ENCODE measurements at places on chromosomes 11 and 22. TPM values are rescaled to one million over a fixed set of nuclear protein-coding genes. Genes with fewer than 3 reads are reported as not detected.

Gene EFCAB6
- polyA plus RNA-seq: 1.0 TPM

Gene FJX1
- 7.1 TPM for polyA plus RNA-seq

Gene C11orf21
- polyA plus RNA-seq: not detected

Gene CAVIN3
- polyA plus RNA-seq: 50.9 TPM

Gene SMIM35
- polyA plus RNA-seq: not detected

DNA sequence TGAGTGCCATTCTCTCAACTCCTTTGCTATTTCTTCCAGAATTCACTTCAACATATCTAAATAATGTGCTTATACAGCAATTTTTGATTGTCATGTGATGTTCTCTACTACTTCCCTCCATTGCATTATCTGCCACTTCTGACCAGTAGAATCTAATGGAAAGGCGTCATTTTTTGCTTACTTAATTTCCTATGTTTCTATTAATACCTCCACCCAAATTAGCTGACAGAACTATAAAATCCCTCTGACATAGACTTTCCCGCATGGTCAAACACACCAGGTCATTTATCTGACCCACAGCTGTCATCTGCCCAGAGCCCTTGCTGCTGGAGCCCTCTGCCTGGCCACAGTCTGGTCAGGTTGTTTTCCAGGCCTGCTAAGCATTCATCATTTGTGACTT lies 258.6 kb upstream of the NARS2 start:
- DNase-seq: no peak

DNA sequence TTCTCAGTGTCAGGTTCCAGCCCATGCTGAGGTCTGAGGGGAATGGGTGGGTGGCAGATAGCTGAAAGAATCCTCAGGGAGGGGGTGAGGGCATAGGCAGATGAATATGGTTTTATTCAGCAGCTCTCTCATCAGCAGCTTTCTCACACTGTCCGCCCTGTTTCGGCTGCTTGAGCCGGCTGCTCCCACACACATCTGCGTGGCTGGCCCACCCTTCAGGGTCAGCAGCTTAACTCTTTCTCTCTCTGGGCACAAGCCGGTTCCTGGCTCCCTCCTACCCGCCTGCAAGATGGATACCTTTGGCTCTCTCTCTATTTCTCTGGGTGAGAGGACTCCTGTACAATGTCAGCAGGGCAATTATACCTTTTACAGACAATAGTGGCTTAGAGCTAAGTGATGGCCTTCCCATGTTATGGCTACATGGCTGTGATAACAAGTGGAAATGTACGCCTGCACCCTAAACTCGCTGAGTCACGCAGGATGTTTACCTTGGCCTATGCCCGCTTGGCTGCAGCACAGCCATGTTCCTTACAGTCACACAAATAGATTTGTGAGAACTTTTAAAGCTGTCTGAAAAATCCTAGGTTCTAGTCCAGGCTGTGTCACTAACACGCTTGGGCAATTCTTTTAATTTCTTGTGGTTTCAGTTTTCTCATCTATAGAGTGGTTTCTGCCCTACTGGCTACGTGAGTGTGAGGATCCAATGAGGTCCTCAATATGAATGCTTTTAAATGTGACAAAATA lies 4.1 kb downstream of the MMP20 start:
- peak; percentile 81 for DNase-seq

- peak; percentile 31 for DNase-seq
These were observed 712 bp upstream of the SLC2A11 start for GRCh38 chr22:23856721-23857605.

GRCh38 chr11:78564490-78565467 lies 9.9 kb downstream of the NARS2 start:
- peak; percentile 82 for DNase-seq

- no peak for DNase-seq
These were observed 2.0 kb downstream of the USH1C start for GRCh38 chr11:17542249-17542648.

DNA sequence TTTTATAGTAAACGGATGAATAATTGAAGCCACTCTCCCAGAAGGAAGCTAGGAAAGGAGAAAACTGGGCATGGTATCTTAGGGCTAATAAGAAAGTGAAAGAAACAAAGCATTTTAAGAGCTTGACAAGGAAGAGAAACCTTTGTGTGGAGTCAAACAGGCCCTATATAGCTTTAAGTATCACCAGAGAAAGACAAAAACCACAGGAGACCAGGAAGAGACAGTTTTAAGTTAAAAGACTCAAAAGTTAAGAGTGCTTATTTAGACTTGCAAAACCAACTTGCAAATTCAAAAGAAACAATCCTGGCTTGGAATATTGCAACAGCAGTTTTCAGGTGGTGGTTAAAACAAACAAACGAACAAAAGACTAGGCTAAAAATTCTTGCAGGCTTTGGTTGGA lies 3.4 kb downstream of the PAK1 start:
- no peak for DNase-seq

GRCh38 chr22:42719656-42720262 lies 911 bp downstream of the A4GALT start:
- DNase-seq: no peak

DNA sequence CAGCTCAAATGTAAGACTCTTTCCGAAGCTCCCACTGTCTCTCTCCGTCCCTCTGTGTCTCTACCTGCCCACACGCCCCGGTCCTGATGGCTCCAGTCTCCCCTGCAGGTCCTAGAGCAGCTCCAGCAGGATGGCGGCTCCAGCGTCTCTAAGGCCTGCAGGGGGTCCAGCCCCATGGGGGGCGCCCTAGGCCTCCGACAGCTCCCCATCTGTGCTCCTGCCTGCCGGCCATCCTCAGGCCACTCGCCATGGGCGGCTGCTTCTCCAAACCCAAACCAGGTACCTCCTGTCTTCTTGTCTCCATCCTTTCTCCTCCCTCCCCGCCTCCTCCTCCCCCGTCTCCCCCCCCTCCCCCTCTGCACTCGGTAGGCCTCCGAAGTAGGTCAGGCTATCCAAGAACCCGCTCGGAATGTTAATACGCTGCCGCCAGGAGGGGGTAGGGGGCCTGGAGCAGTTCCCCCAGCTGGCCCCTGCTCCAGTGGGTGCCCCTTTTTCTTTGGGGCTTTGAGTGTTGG lies 699 bp downstream of the AIFM3 start:
- DNase-seq: no peak

GRCh38 chr22:33570110-33570509 lies 350.2 kb downstream of the LARGE1 start:
- no peak for DNase-seq

GRCh38 chr11:76665921-76666351 lies 4.6 kb downstream of the LRRC32 start:
- DNase-seq: no peak

GRCh38 chr11:110076371-110076965 lies 16.7 kb upstream of the ZC3H12C start:
- no peak for DNase-seq

DNA sequence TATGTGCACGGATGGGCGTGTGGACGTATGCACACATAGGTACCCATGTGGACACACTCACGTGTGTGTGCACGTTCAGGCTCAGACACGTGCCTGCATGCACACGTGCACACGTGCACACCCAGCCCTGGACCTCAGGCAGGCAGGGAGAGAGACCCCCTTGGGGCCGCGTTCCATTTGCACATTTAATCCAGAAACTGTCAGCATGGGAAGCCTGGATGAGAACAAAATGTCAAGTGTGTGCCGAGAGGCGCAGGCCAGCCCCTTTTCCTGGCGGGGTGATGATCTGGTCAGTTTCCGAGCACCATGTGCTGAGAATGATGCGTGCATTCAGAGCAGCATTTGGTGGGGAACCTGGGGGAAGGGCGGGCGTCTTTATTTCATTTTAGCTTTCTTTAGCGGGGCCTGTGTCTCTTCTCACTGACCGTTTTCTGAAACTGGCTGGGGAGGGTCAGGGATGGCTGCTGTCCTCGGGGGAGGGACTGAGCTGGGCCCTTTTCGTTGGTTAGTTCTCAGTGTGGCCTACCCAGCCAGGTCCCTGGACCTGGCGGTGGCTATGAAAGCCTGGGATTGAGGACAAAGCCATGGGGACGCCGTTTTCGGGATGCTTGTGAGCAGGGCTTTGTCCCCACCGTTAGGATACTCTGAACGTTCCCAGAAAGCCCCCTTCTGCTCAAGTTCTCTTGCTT lies 96.3 kb downstream of the KCNQ1 start:
- DNase-seq: no peak

GRCh38 chr11:1027483-1028290 lies 8.8 kb downstream of the MUC6 start:
- no peak for DNase-seq

GRCh38 chr22:21047035-21047661 lies 1.4 kb downstream of the LRRC74B start:
- DNase-seq: no peak

GRCh38 chr22:33299245-33299956 lies 241.2 kb upstream of the SYN3 start:
- DNase-seq: no peak

DNA sequence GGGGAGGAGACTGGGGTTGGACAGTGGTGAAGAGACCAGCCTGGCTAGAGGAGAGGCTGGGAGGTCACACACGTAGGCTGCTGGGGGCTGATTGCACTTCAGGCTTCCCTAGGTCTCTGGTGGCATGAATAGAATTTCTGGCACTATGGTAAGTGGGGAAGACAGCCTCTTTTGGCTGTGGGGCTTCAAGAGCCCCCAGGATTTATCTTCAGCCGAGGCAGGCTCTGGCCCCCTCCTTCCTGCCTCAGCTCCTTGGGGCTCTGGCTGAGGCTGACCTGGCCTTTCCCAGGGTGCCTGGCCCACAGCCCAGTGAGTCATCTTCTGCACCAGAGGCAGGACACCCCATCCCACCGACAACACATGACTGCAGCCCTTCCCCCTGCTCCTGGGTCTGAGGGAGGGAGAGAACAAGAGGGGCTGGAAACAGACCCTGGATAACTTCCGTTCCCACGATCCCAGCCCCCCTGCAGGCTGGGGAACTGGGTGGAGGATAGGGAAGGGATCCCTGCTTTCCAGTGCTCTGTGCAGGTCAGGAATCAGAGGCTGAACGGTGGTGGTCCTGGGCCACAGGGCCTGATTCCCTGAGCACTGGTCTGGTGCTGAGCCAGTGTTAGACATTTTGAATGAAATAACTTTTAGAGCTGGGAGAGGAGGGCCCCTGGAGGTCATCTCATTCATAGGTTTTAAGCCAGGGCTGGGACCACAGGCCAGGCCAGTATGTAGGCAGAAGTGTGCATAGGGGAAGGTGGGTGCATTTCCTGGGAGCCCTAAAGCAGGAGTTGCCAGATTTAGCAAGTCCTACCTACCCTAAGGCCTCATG lies 26.5 kb downstream of the ARHGEF17 start:
- peak; percentile 89 for DNase-seq

GRCh38 chr22:36830601-36831000 lies 13.8 kb upstream of the PVALB start:
- no peak for DNase-seq

DNA sequence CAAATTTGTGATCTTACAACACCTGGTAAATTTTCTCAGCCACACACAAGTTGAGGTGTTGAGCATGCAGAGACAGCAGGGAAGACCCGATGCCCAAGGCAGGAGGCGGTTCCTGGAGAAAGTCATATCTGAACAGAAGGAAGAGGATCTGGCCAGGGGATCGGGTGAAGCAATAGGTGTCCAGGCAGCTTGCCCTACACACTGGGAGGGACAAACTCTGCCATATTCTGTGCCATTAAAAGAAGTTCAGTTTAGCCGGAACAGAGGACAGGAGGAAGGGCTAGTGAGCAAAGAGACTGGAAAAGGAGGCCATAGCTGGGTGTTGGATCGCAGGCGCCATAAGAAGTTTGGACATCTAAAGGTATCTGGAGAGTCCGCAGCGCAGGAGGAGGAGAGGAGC lies 76.5 kb downstream of the TMPRSS5 start:
- no peak for DNase-seq

GRCh38 chr11:83448686-83449085 lies 162.5 kb upstream of the CCDC90B start:
- DNase-seq: no peak

DNA sequence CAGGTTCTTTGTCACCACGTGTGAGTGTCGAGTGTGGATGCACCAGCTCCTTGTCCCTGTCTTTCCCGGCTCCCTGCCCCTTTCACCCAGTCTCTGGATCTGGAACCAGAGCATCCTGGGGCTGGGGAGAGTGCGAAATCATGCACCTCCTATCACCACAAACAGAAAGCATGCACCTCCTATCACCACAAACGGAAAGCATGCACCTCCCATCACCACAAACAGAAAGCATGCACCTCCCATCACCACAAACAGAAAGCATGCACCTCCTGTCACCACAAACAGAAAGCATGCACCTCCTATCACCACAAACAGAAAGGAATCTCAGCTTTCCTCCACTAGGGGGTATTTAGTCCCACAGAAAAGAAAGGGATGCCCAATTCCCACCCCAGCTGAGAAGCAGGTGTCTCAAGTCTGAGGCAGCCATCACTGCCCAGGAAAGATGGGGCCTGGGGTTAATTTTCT lies 5.9 kb upstream of the GLB1L3 start:
- DNase-seq: no peak

- DNase-seq: no peak
These were observed 14.7 kb downstream of the ZBTB44 start for GRCh38 chr11:130299978-130300377.

- DNase-seq: peak; percentile 44
These were observed 650 bp downstream of the GUCY1A2 start for GRCh38 chr11:107017433-107018218.

GRCh38 chr11:116202922-116203321 lies 569.9 kb downstream of the BUD13 start:
- no peak for DNase-seq

- DNase-seq: no peak
These were observed 115.8 kb upstream of the IGLL5 start for GRCh38 chr22:22771696-22772377.

- no peak for DNase-seq
These were observed 71.4 kb upstream of the CCND1 start for GRCh38 chr11:69569306-69570200.
